ENCODE measurements at places on chromosomes 5 and 9.

GRCh38 chr5:180159756-180160155, 49.3 kb downstream of the RASGEF1C start:
- no peak for DNase-seq

DNA sequence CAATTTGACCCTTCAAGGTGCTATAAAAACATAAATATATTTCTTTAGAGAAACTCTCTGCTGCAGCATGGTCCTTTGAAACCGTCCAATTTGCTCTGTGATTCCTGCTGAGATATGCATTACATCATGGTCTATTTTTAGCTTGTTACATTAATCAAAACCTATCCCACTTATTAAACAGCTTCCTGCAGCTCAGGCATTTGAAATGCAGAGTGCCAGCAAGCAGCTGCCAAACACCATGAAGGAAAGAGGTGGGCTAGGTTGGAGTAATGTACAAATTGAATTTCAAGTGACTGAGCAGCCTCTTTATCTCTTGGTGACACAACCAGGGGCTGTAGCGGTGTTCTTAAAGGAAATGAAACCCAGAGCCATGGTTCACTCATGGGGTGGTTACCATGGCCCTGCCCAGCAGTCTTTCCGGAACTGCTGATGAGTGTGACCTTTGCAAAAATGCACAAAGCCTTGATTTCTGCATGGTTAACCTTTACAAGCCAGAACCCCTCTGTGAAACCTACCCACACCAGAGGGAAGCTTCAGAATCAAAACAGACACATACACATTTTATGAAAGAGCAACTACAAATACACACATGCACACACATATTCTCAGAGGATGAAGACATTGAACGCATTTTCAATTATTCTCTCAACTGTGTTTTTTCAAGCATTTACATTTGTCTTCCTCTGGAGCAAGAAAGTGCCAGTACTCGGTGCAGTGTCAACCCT, 155.8 kb upstream of the ZNF608 start:
- DNase-seq = no peak

DNA sequence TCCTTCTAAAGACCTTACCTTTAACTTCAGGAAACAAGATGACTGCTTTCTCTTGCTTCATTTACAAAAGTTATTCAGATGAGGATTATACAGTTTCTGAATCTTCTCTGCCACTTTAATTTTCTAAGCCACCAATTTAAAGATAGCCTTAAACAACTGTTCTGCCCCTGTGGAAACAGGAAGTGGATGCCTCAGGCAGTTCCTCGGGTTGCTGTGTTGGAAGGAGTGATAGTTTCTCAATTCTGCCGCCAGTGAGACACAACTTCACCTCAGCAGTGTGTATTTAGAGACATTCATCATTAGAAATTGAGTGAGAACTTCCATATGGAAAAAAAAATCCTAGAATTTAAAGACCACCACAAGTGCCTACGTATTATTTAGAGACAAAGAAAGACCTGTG, 475.1 kb upstream of the WWC1 start:
- DNase-seq = peak; percentile 42

- DNase-seq = no peak
Observed at GRCh38 chr5:138663009-138663408, 87.8 kb upstream of the HSPA9 start.

DNA sequence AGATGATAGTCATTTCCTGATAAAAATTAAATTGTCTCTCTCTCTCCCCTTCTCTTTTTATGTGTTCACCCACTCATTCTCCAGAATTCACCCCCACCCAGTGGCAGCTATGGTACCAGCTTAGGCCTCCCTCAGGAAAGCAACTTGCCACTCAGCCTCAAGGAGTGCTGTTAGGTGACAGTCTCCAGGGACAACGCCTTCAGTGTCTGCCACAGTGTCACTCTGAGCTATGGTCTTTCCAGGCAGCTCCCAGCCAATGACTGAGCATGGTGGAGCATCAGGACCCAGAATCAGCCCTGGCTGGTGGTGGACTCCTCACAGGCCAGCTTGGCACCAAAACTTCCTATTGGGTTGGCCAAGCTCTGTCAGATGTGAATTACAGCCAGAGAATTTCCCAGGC, 140.9 kb upstream of the PIK3R1 start:
- DNase-seq = no peak

DNA sequence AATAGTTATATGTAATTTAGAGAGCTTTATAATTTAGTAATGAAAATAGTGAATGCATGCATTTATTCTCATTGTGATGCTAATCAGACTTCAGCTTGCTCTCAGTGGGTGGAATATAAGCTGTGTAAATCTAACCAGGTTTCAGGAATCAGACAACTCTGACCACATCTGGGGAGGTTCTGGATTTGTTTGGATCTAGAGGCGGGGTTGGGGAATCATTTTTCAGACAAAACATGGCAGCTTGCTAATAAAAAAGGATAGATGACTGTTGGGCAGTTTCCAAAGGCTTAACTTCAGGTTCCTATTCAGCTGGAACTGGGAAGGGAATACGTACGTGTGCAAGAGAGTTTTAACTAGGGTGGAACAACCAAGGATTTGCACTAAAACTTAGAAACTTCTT, 43.2 kb upstream of the MAMDC2 start:
- DNase-seq = no peak

- DNase-seq = no peak
Observed at GRCh38 chr9:134396825-134397224, 70.6 kb downstream of the RXRA start.

DNA sequence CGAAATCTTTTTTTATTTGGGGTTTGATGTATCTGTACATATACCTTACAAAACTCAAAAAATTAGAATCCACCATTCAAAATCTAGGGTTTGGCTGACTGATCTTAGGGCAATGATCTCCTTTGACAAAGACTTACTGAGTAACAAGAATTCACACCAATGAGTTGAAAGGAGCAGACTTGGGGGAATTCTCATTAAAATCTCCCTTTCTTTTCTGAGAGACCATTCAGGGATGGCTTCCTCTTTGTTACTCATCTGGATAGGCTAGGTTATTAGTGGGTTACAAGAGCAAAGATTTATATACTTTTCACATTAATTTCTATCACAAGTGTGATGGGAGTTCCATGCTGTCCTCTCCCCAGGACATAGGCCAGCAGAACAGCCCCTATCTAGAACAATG, 661.0 kb downstream of the KCTD16 start:
- no peak for DNase-seq

GRCh38 chr9:111794835-111795556, at the start of gene SHOC1:
SHOC1 (minus strand) TSS chr9:111794937; CDS start chr9:111791418, 3,519 bp downstream.
- DNase-seq = no peak

DNA sequence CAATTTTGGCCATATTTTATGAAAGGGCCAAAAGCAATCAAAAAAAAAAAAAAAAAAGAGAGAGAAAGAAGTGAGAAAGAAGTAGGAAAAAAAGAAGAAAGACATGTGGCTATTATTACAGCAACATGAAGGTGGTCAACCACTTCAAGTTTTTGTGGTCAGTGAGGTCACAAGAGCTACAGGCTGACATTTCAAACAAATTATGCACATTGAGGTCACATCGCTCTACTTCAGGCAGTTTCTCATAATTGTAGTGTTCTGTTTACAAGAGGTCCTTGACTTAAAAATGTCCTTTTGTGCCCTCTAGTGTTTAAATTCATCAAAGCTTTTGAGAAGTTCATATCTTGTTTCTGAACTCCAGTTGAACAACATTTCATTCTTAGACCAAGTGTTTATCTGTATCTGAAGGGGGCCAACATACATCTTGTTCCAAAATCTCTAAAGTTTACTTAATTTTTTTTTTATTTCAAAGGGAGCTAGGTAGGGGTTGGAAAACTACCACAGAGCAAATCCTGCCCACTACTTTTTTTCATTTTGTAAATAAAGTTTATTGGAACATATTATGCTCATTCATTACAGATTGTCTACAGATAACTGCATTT, 513.1 kb downstream of the PDE4D start:
- peak; percentile 44 for DNase-seq

- no peak for DNase-seq
Observed at GRCh38 chr9:69815313-69815712, 5.3 kb upstream of the CFAP95 start.

DNA sequence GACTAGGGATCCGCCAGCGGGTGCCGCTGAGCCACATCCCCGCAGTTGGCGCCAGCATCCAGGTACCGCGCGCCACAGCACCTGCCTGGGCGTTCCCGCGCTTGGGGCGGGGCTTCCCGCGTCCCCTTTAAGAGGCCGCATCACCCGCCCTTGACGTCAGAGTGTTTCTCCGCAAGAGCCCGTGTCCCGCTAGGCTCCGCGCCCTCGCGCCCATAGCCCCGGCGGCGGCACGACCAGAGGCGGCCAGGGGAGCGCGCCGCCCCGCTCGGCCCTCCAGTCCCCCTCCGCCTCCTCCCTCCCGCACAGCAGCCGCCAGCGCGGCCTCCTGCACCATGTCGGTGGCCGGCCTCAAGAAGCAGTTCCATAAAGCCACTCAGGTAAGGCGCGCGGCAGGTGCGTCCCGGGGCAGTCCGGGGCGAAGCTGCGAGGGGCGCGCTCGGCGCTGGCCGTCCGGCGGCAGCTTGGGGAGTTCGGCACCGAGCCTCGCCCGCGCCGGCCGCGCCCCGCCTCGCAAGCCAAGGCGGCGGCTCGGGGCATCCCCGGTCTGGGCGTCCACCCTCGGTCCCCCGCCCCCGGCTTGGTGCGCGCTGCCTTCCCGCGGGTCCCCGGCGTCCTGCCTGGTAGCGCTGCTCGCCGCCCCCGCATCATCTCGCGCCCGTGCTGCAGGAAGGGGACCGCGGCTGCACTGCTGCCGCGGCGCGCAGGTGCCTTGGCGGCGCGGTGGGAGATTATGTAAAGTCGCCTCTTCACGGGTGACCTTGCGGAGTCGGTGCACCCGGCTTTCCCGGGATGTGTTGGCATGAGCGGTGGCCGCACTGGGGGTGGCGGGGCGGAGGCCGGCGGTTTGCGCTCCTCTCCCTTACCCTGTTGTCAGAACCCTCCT, at the start of gene SH3GL2:
Gene SH3GL2, plus strand, starts transcription at position 156 of the 883 bp plus-strand sequence.
- peak; percentile 60 for DNase-seq

- DNase-seq = no peak
Observed at GRCh38 chr9:128903871-128904620, 16.7 kb upstream of the PHYHD1 start.

DNA sequence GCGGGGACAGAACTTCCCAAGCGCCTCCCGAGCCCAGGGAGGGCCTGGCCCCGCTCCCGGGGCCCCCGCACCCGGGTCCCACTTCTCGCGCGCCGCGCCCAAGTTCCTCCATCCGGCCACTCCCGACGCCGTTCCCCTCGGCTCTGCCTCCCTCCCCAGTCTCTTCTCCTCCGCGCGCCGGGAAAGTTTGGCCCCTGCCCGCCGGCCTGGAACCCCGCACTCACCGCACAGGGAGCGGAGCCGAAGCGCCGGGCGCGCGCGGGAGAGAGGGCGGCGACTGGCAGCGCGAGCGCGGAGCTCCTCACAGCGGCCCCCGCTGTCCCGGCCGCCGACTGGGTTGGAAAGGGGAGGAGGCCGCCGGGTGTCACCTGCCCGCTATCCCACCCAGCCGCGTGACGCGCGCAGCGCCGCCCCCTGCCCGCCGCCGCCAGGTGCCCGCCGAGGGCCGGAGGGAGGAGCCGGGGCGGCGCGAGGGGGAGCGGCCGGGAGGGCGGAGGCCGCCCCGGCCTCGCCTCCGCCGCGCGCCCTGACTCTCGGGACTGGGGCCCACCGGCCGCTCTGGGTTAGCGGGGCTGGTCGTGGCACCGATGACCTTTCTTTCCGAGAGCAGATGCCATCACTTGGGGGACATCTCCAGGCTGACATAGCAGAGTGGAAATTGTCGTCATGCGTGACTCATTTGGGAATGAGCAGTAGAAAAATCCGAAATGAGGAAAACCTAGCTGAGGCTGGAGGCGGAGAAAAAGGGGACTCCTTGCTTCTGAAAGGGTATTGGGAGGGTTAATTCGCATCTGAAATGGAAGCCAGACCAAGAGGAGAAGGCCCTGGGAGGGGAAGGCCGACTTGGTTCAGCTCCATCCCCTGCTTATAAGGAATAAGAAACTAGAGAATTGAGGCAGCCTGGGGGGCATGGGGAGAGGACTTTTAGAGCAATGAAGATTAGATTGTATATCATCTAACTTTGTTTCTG, at the start of gene ELOVL7:
Gene ELOVL7, minus strand, starts transcription at position 334 of the 970 bp plus-strand sequence. CDS start 56,872 bp downstream, outside the sequence.
- DNase-seq = peak; percentile 74

DNA sequence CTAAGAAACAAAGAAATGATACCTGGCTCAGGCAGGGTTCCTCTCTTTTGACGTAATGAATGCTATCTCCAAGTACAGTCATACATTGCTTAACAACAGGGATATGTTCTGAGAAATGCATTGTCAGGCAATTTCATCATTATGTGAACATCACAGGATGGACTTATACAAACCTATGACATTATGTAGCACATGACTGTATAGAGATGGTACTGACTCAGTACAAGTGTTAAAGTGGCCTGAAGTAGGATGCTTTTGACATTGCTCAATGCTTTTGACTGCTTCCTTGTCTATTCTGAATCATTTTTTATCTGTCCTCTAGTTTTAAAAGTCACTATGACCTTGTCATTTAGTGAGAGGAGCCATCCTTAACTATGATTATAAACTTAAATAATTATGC, 147.6 kb downstream of the NR2F1-AS1 start:
- DNase-seq = no peak
